SK-N-DZ (cell line): ENCODE measurements at places on chromosomes 2 and 18.

DNA sequence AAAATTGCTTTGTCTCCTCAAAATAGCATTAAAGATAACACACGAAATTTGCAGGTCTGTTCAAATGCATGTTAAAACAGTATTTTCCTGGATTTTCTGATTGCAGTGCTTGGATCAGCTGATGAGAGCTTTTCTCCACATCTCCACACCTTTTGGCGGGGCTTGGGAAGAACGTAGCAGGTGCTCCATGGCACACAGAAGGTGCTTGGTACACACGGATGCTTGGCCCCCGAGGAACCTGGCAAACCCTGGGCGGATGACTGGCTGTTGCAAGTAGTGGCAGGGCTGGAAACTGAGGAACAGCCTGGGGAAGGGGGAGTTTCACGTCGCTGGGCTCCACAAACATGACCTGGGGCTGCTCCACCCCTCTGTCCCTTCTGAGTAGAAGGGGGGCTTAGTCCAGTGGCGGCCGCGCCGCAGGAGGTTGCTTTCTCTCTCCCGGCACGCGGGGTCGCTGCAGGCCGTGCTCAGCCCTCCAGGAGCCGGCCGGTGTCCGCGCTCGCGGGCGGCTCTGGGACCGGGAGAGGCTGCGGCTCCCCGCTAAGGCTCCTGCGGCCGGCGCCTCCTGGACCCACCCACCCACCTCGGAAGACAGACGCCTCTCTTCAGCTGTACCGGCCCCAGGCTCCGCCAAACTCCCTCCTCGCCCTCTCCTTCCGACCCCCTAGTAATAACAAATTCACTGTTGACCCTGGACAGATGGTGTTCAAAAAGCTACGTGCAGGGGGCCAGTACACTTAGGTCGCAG, 69.3 kb downstream of the MARCO start:
- peak; percentile 28 for DNase-seq

- no peak for DNase-seq
Measured at GRCh38 chr2:55051026-55051866, 995 bp upstream of the RTN4 start.

GRCh38 chr2:119739580-119740255, 20.0 kb upstream of the PTPN4 start:
- no peak for DNase-seq

DNA sequence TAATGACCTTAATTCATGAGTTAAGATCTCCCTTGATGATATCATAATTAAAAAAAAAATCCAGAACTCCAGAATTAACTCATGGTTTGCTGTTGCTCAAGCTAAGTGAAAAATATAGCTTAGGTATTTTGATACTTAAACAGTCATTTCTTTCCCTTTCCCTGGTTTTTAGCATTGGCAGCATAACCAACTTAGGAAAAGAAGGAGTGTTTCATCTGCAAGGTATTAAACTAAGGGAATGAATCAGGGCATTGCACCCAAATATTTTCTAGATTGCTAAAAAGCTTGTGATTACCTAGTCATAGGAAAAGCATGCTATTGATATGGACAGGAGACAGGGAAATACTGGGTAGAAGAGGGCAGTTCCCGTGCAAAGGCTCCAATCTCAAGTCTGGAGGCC, 207.2 kb downstream of the LRP1B start:
- DNase-seq: peak; percentile 1

DNA sequence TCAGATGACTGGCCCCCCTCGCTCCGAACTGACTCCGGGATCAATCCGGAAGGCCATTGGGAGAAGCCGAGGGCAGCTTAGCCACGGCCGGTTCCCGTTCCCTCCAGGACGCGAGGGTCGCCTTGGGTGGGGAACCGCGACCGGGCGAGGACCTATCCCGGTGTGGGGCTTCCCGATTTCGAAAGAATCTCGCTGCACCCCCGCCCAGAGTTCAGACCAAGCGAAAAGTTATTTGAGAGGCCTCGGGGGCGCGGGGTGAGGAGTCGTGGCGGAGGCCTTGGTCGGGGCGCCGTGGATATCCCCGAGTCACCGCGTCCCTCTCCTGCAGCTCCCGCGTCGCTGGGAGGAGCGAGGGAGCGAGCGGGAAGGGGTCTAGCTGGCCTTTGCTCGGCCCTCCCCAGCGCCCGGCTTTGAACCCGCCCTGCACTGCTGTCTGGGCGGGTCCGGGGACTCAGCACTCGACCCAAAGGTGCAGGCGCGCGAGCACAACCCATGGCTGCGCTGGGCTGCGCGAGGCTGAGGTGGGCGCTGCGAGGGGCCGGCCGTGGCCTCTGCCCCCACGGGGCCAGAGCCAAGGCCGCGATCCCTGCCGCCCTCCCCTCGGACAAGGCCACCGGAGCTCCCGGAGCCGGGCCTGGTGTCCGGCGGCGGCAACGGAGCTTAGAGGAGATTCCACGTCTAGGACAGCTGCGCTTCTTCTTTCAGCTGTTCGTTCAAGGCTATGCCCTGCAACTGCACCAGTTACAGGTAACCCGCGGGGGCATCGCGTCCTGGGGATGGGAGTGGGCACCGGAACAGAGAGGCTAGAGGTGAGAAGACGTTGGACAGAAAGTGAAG, at the start of gene CYP27A1:
CYP27A1 (plus strand) TSS at position 457 of the 837 bp plus-strand sequence; CDS start at position 493, 36 bp downstream.
- no peak for DNase-seq

- no peak for DNase-seq
Measured at GRCh38 chr18:37975446-37975845, 409.8 kb upstream of the CELF4 start.
